ENCODE measurements at places on chromosomes 2 and 18. TPM values are rescaled to one million over a fixed set of nuclear protein-coding genes. Genes with fewer than 3 reads are reported as not detected.
A peak's percentile ranks its signal among the peaks of the same experiment; 100 is the strongest.

DNA sequence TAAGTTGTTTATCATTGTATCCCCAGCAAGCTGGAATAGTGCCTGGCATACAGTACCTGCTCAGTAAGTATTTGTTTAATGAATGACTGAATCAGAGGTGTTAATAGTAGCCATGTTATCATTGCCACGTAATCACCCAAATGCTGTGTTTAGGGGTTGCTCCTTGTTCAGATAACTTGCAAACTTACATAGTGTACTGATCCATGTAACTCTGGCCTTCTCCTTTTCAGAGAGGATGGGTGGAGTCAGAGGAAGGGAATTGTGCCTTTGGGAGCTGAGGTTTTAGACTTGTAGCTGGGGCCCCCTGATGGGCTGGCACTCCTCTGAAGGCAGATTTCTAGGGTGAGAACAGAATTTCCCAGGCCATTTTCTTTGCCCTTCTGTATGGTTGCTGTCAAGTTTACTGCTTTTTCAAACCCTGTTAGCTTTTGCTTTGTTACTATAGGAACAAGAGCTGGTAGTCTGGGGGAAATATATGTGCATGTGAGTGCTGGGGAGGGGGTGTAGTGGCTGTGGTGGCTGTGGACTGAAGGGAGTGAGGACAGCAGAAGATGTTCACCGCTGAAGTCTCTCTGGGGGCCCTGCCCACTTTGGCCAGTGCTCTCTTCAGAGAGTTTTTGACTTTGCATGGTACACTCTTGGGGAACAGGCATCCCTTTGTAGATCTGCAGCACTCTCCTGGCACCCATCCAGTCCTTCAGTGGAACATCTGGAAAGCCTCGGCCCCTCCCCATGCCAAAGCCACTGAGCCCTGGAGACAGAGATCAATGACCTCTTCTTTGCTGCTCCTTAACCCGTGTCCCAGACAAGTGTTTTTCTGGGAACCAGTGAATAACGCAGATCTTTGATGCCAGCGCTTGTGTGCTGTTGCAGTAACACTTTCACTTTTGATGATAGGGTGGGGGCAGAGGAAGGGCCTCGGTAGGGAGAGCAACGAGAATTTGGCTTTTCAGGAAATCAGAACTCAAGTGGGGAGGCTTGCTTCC lies 209.0 kb downstream of the PRKCE start:
- peak; percentile 38 for DNase-seq

DNA sequence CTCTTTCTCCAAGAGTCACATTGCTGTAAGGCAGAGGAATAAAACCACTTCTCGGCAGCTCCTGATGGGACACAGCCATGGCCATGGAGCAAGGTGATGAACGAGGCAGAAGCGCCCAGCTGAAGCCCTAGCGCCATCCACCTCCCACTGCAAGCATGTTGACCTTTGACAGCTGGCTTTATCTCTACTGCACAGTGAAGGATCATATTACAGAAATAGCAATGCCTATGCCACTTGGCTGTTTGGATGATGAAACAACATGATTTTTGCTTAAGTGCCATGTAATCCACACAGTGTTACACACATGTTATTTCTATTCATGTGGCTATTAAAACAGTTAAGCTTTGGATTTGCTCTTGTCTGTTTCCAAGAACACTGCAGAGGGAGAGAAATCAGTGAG lies 167.7 kb downstream of the VAPA start:
- DNase-seq, result no peak

GRCh38 chr2:58291726-58292438 lies 50.8 kb upstream of the FANCL start:
- DNase-seq, result no peak

GRCh38 chr2:80489717-80490116 lies 185.2 kb upstream of the LRRTM1 start:
- no peak for DNase-seq

GRCh38 chr2:127034883-127035611 lies 71.9 kb downstream of the BIN1 start:
- no peak for DNase-seq

- no peak for DNase-seq
Observed at GRCh38 chr2:122105171-122105876, 349.9 kb downstream of the TSN start.

DNA sequence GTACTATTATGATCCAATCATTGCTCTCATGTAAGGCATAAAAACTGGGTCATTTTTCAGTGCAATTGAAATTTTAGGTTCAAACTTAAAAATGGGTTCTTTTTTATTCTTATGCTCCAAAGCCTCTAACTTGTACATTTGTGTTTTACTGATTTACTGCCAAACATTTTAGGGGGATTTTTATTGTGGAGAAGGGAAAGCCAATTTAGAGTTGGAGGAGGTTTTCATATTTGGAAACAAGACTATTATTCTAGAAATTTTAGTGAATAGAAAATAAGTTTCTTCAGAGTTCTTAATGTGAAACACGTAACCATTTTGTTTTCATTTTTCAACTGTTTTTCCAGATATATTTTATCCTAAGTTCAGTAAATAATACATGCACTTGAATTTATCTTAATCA lies 138.6 kb downstream of the DOCK10 start:
- DNase-seq, result no peak

- DNase-seq, result no peak
Observed at GRCh38 chr2:196670342-196670741, 30.8 kb downstream of the CCDC150 start.

DNA sequence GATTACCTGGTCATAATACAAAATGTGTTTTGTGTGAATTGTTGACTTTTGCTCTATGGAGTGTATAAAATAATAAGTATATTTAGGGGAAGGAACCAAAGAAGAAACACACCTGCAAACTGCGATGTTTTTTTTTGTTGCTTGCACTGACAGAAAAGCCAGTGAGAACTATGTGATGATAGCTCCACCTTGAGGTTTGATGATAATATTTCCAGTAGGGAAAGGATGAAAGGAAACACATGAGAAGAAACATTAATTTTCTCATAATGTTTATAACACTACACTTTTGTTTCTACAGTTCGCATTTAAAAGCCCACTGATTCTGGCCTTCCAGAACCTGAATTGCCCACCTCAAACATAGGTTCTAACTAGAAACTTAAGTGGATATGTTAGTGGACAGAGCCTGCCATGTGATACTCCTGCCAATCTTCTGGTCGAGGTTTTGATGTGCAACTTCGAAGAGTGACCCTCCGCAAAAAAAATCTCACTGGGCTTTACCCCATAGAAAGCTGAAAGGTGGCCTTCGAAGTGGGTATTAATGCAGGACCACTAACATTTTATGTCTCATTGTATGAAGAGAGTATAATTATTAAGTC lies 476.4 kb upstream of the SPHKAP start:
- DNase-seq, result no peak

DNA sequence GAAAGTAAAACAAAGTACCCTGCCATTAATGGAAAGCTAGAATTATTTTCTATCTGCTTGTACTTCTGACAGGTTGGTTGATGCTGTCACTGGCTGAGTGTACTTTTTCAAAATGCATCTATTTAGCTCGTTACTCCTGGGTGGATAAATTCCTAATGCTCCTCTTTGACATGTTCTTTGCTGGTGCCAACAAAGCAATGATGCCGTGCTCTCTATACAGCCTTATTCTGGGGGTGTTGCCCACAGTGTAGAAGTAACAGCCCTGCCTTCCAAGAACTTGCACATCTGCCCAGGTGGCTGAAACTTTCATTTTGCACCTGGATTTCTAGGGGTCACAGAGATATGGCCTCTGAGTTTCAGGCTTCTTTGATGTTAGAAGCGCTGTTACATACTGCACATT lies 132.4 kb downstream of the SLC4A3 start:
- DNase-seq, result no peak

The NT5C1B gene
- not detected for total RNA-seq

The LONRF2 gene
- 58.3 TPM for total RNA-seq

DNA sequence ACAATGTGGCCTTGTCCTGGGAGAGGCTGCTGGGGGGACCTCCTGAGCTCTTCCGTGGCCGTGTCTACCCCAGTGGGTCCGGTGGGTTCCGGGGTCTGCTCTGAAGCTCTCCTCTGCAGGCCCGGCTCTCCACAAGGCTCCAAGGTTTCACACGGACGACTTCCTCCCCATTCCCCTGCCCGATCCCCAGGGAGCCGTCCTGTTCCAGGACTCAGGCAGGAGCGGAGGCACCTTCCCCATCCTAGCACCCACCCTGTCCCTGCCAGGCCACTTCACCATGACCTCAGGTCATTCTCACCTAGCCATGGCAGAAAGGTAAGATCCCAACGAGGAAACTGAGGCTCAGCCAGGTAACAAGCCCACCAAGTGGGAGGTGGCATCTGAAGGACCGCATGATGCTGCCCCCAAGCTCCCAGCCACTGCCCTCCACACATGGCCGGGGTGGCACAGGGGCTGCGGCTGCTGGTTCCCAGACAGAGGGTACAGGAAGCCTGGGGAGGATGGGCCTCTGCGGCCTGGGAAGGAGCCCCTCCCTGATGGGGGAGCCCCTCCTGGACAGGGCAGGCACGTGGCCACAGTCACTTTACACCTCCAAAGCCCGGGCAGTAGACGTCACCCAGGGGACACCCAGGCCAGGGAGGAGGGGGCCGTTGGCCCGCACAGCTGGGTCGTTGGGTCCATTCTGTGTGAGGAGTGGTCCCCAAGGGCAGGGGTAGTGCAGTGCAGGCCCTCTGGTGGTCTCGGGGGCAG lies 274.0 kb downstream of the NDUFA10 start:
- no peak for DNase-seq

DNA sequence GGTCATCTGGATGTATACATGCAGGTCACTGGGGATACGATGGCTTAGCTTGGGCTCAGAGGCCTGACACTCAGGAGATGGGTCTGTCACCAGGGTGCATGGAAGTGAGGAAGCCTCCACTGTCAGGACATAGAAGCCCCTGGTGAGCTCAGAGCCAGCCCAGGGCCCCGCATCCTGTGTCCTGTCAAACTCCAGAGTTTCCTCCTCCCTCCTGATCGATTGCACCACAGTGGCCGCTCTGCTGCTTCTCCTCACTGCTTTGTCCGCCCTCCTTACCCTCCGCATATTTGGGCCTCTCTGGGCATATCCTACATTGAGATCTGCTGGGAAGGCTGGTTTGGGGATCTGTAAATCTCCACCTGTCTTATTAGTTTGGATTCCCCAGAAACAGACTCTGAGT lies 37.5 kb upstream of the ATG16L1 start:
- DNase-seq, result no peak

DNA sequence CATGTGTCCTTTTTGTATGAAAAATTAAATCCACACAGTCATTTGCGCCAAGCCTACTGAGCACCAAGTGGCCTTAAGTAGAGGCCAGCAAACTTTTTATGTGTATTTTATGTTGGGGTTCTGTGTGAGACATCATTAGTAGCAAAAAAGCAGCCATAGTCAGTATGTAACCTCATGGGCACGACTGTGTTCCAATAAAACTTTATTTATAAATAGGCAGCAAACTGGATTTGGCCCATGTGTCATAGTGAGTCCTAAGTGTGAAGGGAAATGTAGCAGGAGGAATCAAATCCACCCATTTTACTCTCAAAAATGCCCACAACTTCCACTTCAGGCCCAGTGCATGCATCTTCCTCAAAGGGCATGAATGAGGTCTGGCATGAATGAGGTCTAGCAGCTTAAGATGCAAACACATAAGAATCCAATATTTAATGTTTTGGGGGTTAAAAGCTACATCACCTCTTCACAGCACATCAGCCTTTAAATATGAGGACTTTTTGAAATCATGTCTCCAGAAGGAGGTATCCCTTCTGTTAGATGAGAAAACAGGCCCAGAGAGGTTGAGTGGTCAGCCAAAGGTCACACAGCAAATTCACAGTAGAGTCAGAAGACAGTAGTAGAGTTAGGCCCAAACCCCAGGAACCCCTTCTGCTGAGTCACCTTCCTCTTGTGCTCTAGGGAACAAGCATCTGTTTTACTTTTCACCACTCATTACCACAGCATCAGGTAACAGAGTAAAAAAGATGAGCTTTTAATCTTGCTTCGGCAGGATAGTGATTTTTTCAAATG lies 45.6 kb downstream of the MREG start:
- DNase-seq, result no peak
